Activated CD8-positive, alpha-beta memory T cell treated with anti-CD3 and anti-CD28 coated beads, Interleukin-2, amount 50 U/mL, for 48 hours (primary cell): ENCODE measurements at places on chromosomes 6 and 20.

DNA sequence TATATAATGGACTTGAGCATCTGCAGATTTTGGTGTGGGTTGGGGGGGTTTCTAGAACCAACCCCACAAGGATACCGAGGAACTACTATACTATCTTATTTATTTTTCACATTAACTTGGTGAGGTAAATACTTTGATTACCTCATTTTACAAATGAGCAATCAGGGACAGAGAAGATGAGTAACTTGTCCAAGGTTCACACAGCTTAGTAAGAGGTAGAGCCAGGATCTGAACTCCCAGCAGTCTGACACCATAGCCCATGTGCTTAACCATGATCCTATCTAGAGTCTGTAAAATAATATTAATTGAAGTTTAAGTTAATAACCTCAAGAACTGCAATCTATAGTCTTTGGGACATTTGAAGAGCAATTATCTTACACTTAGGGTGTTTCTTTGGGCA, 28.6 kb downstream of the DHX35 start:
- DNase-seq: no peak

GRCh38 chr20:5650280-5650691, 99.9 kb upstream of the SHLD1 start:
- DNase-seq: no peak

DNA sequence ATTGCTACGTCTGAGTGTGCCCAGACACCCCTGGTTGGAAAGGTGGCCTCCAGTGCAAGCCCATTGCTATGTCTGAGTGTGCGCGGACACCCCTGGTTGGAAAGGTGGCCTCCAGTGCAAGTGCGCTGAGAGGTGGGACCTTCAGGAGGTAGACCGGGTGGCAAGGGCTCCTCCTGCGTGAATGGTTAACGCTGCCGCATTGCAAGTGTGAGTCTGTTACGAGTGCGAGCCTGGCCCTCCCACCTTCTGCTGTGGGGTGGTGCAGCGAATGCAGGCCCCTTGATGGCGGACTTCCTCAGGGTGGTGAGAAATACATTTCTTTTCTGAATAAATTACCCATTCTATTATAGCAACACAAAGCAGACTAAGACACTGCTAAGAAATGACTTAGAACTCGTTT, 208.8 kb downstream of the DLL1 start:
- DNase-seq: no peak

DNA sequence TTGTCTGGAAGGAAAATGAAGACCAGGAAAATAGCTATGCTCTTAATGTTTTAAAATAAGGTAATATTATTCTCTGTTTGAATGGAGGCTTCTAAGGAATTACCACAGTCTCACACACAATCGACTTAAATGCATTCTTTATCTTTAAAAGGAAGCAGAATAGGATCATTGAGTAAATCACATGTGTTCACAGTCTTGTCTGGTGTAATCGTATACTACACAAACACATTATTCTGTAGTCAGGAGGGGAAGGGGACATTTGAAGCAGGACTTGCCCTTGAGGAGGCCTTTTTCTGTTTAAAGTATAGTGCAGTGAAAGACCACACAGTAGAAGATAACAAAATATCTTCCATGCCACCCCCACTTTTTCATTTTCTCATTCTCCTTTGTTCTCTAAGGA, 20.6 kb upstream of the REV3L start:
- no peak for DNase-seq

- DNase-seq: no peak
These were observed 48.3 kb upstream of the IPCEF1 start for GRCh38 chr6:154404791-154405400.

DNA sequence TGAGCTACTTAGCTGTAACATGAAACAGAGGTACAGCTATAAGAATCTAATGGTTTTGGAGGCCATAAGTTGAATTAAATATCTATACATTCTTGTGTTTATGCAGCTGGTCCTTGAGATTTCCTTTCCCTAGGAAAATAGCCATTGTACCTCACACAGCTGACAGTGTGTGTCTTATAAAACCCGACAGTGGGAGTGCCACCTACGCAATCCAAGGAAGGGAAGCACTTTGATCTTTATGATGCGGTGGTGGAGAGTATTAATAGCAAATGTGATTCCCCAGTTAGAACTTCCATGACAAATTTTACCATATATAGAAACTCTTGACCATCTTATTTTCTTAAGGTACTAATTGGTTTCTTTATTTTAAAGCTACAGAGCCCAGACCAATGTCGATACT, 149.5 kb downstream of the TMEM200A start:
- DNase-seq: no peak

GRCh38 chr6:53544217-53544469, 758 bp downstream of the GCLC start:
- no peak for DNase-seq

GRCh38 chr20:8547035-8547650, 415.1 kb downstream of the PLCB1 start:
- DNase-seq: no peak

DNA sequence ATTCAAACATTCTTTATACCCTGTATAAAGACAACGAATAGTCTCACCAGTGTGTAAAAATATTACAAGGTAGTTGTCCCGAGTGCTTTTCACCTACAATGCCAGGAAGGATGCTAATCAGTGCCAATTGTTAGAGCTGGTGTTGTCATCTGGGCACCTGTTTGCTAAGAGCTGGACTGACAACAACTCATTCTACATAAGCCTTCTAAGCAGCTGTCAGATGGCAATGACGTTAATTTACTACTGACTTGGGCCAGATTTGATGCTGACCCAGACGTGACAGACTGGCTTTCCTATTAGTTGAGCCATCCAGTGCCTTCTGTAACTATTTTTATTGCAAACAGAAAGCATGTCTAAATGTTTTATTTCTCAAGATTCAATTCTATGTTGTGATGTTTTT, 355.2 kb downstream of the ADGRB3 start:
- no peak for DNase-seq

GRCh38 chr20:19453862-19454261, 241.4 kb downstream of the SLC24A3 start:
- DNase-seq: no peak

DNA sequence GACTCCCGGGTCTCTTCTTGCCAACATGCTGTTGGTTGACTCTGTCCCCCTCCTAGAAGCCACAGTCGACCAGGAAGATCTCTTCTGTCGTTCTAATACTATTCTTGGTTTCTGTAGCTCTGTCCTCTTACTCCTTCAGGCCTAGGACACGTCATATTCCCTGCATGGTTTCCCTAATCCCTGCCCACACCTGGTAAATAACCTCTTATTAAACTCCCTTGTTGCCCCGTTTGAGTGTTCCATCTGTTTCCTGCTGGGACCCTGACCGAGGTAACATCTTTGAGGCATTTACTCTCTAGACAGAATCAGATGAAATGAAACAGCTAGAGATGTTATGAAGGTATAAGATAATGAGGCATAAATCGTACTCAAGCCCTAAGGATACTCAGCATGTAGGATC, 68.1 kb downstream of the PLCB4 start:
- DNase-seq: no peak

DNA sequence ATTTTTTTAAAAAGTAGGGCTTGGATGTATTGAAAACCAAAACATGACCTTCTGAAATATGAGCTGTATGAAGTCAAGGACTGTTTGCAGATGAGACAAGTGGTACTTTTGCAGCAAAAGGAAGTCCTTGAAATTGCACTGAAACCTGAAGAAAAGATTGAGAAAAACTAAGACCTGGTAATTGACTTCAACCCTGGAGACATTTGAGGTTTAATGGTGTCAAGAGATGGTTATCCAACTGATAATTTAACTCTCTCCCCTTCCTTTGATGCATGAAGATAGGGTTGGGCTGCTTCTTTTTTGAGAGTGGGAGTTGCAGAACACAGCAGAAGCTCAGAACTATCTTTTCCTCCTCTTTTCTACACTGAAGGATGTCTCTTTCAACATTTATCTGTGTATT, 180.9 kb upstream of the DTNBP1 start:
- DNase-seq: no peak

DNA sequence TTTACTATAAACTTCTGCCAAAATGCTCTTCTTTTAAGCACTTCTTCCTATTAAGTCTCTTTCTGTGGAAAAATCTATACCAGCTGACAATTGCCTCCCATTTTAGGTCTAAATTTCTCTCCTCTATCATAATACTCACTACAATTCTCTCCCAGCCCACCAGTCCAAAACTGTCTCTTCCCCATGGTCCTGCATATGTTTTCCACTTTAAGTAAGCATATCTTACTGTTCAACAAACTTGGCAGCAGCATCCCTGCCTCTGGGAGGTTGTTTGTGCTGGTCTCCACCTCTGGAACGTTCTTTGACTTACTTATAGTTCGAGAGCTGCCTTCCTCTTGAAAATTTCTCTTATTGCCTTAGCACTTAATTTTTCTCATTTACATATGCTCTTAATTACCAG, 180.5 kb downstream of the COL12A1 start:
- no peak for DNase-seq

DNA sequence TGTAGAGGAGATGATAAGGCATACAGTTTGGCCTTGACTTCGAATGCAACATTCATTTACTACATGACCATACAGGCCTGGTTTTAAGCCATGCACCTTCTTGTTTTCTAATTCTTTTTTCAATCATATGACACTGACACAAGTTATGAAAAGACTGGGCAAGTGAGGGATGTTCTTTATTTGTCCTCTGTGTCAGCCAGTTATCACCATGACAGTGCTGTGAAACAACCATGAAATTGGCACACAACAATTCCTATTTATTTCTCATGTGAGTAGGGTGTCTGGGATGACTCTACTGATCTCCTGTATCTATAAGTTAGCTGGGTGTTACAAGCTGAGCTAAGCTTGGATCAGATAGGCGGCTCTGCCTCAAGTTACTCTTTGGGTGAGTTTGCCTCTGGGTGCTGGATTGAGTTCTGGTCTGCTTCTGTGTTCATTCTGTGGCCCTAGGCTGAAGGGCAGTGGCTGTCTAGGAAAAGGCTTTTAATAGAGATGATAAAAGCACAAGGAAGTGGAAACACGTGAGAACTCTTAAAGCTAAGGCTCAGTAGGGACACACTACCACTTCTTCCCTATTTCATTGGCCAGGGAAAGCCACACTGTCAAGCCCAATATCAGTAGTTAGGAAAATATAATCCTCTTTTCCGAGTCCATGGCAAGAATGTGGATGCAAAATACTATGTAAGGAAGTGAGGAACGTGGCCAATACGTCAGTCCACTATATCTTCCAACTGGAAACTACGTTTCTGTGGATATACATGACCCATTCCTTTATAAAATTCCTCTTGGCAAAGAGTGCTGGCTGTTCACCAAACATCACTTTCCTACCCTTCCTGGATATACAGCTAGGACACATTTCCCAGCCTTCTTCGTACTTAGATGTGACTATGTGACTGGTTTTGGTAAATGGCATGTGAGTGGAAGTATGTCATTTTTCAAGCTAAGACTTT, 126.2 kb upstream of the RNF24 start:
- DNase-seq: no peak

GRCh38 chr20:42790111-42790510, 399.6 kb downstream of the PTPRT start:
- no peak for DNase-seq

- peak; percentile 86 for DNase-seq
These were observed 16.7 kb downstream of the HMGN4 start for GRCh38 chr6:26554697-26555504.

DNA sequence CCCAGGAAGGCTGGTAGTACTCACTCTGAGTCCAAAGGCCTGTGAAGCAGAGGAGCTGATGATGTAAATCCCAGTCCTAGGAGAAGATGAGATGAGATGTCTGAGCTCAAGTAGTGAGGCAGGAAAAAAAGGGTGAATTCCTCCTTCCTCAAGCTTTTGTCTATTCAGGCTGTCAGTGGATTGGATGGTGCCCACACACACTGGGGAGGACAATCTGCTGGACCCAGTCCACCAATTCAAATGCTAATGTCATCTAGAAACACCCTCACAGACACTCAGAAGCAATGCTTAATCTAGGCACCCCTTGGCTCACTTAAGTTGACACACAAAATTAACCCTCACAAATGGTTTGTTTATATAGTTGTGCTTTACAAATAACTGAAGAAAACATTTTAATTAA, 94.6 kb downstream of the CD109 start:
- DNase-seq: no peak

DNA sequence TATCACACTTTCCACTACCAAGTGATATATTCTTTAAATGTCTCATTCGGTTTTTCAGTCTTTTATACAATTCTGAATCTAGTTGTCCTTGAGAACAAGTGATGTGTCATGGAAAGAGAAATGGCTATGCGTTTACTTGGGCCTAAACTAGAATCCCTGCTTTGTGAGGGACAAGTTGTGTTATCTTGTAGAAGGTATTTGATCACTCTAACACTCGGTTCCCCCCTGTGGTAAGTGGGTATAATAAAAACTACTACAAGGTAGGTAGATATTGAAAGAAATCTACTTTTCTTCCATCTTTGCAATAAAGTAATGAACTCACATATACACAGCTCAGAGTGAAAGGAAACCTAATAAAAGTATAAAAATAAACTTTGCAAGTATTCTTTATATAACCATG, 108.9 kb downstream of the MANEA start:
- DNase-seq: no peak

- no peak for DNase-seq
These were observed 108.7 kb downstream of the PERP start for GRCh38 chr6:137998461-137999019.

DNA sequence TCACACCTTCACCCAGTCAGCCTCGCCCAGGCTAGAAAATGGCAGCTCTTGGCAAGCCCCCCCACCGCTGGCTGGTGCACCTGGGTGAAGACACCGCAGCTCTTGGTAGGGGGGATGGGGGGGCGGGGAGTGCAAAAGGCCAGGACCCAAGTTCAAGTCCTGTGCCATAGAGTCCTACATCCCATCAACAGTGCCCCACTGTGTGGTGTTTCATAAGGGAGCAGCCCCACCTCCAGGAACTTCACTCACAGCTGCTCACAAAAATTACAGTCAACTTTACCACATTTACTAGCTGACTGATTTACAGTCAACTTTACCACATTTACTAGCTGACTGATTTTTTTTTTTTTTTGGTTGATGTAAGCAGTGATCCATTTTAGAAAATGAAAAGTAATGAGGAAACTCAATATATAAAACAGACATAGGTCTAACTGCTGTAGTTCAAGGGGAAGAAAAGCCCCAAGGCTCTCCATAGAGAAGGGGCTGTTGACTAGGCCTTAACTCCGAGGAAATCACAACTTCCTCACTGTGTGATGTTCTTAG, 208.9 kb upstream of the SNX9 start:
- no peak for DNase-seq

GRCh38 chr6:168441434-168442391, 729 bp downstream of the SMOC2 start:
- no peak for DNase-seq

DNA sequence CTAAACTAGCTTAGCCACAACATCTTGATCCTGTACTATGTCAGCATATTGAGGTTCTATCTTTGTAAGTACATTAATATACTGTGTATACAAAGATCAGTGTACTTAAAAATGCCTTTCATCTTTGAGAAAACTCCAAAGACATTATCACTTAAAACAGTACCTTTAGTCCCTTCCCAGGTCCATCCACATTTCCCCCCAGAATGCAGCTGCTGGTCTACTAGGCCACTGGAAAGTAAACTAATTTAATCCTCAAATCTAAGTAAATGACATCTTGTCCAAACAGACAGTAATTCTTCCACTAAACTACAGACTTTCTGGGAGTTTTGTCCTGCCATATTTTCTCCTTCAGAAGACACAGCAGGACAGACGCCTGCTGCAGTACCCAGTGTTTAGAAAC, 68.7 kb downstream of the SYCP2 start:
- no peak for DNase-seq

GRCh38 chr6:74755778-74756177, 450.1 kb downstream of the COL12A1 start:
- no peak for DNase-seq
